LHCN-M2 (cell line): ENCODE measurements at places on chromosomes 1 and 21. TPM values are rescaled to one million over a fixed set of nuclear protein-coding genes. Genes with fewer than 3 reads are reported as not detected.

ELF3 gene
- total RNA-seq = 0.06 TPM in 1 of 2 replicates, not detected in the other

BACE2 gene
- total RNA-seq = 14.4 and 17.4 TPM in 2 replicates

TOR3A gene
- total RNA-seq = 47.1 and 54.6 TPM in 2 replicates

DESI2 gene
- 61.0 and 61.4 TPM in 2 replicates for total RNA-seq

CCDC185 gene
- not detected in 2 replicates for total RNA-seq

PALMD gene
- total RNA-seq = 56.5 and 75.1 TPM in 2 replicates

CXADR gene
- total RNA-seq = not detected in 2 replicates

MAP7D1 gene
- total RNA-seq = 252 and 271 TPM in 2 replicates

SPRR2G gene
- not detected in 2 replicates for total RNA-seq

DISP3 gene
- not detected in 2 replicates for total RNA-seq

PLA2G2D gene
- total RNA-seq = not detected in 2 replicates

TBCE gene
- total RNA-seq = 21.8 and 22.4 TPM in 2 replicates

CA14 gene
- total RNA-seq = not detected in 2 replicates

KIAA0040 gene
- not detected in 2 replicates for total RNA-seq

CELSR2 gene
- 0.06 and 0.17 TPM in 2 replicates for total RNA-seq

VWA5B1 gene
- not detected in 2 replicates for total RNA-seq

SYT6 gene
- 0.13 and 1.7 TPM in 2 replicates for total RNA-seq

OR2L3 gene
- not detected in 2 replicates for total RNA-seq

YOD1 gene
- 5.0 and 5.6 TPM in 2 replicates for total RNA-seq

OPRD1 gene
- total RNA-seq = 0.23 and 0.32 TPM in 2 replicates

NEK2 gene
- 54.4 and 54.9 TPM in 2 replicates for total RNA-seq

DOP1B gene
- 4.2 and 5.8 TPM in 2 replicates for total RNA-seq

TAS1R3 gene
- 0.06 TPM in 1 of 2 replicates, not detected in the other for total RNA-seq

CFHR5 gene
- not detected in 2 replicates for total RNA-seq

TCHHL1 gene
- not detected in 2 replicates for total RNA-seq

ZYG11A gene
- total RNA-seq = 0.13 and 0.17 TPM in 2 replicates

NCSTN gene
- 82.5 and 95.6 TPM in 2 replicates for total RNA-seq

LRRC53 gene
- 0.06 TPM in 1 of 2 replicates, not detected in the other for total RNA-seq

DIO1 gene
- total RNA-seq = not detected in 2 replicates

ASTN1 gene
- total RNA-seq = under 0.01 TPM in 1 of 2 replicates, not detected in the other

PRPF38A gene
- total RNA-seq = 12.2 and 13.8 TPM in 2 replicates

LCE1A gene
- total RNA-seq = not detected in 2 replicates

SFN gene
- not detected in 2 replicates for total RNA-seq

RASAL2 gene
- 24.7 and 33.0 TPM in 2 replicates for total RNA-seq

DRAXIN gene
- under 0.01 and 0.13 TPM in 2 replicates for total RNA-seq

KRTAP10-8 gene
- total RNA-seq = not detected in 2 replicates

CYP4A11 gene
- total RNA-seq = not detected in 2 replicates

LCE1F gene
- not detected in 2 replicates for total RNA-seq

TRABD2B gene
- total RNA-seq = not detected in 2 replicates

DNASE2B gene
- total RNA-seq = not detected in 2 replicates

SCAMP3 gene
- 83.7 and 101 TPM in 2 replicates for total RNA-seq

DIP2A gene
- total RNA-seq = 20.9 and 21.5 TPM in 2 replicates

CATSPERE gene
- total RNA-seq = 0.11 and 0.19 TPM in 2 replicates

MIB2 gene
- 43.6 and 63.4 TPM in 2 replicates for total RNA-seq

FCER1G gene
- 0.86 and 1.2 TPM in 2 replicates for total RNA-seq
